ENCODE measurements at places on chromosomes 2 and 18.

- peak; percentile 3 for DNase-seq
Measured at GRCh38 chr2:189412330-189412953, 28.8 kb upstream of the WDR75 start.

- DNase-seq = no peak
Measured at GRCh38 chr18:58511897-58512581, 116.9 kb downstream of the ALPK2 start.

- no peak for DNase-seq
Measured at GRCh38 chr2:151765760-151766410, 31.6 kb upstream of the NEB start.

- no peak for DNase-seq
Measured at GRCh38 chr2:201139836-201140604, 24.1 kb downstream of the CFLAR start.

DNA sequence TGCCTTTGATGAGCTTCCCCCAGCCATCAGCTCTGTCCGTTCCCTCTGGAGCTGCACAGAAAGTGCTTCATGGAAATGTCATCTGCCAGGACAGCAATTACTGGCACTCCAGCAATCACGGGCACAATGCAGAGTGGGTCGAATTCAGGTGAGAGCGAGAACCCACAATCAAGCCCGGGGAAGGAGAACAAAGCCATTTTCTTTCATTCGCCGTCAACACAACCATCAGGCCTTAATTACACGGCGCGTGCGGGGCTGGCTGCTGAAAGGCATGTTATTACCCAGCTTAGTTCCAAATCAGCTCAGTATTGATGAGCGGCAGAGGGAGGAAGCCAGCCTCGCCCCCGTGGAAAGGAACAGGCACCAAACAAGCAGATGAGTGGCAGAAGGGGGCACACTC lies 143.9 kb downstream of the MYT1L start:
- DNase-seq = no peak

- DNase-seq = no peak
Measured at GRCh38 chr2:218645126-218645525, 14.3 kb downstream of the ZNF142 start.

DNA sequence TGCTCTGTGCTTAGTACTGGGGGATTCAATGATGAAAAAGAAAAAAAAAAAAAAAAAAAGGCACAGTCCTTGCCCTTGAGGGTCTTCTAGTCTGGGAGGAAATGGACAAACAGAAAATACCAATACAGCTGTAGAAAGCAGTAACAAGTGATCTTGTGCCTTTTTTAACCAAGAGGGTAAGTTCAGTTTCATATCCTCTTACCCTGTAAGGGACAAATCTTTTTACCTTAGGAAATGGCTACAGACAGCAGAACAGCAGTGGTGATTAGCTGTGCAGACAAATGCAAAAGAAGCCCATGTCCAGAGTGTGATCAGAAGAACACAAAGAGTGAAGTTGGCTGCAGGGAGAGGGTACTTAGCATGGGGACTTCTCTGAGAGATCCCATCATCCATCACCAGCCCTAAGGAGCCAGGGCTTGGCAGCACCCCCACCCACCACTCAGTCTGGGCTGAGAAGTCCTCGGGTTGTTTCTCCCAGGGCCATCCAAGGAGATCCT lies 102.9 kb downstream of the ALPK2 start:
- DNase-seq = no peak

DNA sequence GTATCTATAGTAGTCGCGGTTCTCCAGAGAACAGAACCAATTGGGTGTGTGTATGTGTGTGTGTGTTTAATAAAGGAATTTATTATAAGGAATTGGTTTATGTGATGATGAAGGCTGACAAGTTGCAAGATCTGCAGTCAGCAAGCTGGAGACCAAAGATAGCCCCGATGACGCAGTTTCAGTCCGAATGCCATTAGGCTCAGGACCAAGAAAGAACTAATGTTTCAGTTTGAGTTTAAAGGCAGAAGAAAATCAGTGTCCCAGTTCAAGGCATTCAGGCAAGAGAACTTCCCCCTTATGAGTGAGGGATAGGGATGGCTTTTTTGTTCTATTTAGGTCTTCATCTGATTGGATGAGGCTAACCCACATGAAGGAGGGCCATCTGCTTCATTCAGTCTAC lies 221.6 kb downstream of the HNMT start:
- no peak for DNase-seq

- DNase-seq = no peak
Measured at GRCh38 chr2:46339676-46340459, 42.7 kb downstream of the EPAS1 start.

DNA sequence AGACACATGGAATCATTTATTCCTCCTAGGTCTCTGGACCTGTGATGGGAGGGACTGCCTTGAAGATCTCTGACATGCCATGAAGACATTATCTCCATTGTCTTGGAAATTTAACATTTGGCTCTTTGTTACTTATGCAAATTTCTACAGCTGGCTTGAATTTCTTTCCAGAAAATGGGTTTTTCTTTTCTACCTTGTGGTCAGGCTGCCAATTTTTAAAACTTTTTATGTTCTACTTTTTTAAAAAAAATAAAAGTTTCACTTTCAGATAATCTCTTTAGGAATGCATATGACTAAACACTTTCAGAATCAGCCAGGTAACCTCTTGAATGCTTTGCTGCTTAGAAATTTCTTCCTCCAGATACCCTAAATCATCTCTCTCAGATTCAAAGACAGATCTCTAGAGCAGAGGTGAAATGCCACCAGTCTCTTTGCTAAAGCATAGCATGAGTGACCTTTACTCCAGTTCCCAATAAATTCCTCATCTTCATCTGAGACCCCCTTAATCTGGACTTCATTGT lies 209.6 kb downstream of the RPRM start:
- no peak for DNase-seq

DNA sequence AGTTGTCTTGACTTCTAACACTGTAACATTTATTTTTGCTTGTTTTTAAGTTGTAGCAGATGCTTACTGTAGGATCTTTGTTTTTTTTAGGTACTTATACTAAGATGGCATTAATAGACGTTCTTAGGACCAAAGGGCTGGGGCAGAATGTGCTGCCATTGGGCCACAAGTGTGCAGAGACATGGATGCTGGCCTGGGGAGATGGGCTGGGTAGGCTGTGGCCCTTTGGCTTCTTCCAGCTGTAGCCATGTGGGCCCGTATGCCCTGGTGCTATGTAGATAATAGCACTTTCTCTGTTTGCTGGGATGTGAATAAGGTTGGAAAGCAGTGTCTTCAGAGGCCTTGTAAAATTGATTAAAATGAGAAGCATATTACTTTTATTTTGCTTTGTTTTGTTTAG lies 18.8 kb downstream of the RAB31 start:
- no peak for DNase-seq

DNA sequence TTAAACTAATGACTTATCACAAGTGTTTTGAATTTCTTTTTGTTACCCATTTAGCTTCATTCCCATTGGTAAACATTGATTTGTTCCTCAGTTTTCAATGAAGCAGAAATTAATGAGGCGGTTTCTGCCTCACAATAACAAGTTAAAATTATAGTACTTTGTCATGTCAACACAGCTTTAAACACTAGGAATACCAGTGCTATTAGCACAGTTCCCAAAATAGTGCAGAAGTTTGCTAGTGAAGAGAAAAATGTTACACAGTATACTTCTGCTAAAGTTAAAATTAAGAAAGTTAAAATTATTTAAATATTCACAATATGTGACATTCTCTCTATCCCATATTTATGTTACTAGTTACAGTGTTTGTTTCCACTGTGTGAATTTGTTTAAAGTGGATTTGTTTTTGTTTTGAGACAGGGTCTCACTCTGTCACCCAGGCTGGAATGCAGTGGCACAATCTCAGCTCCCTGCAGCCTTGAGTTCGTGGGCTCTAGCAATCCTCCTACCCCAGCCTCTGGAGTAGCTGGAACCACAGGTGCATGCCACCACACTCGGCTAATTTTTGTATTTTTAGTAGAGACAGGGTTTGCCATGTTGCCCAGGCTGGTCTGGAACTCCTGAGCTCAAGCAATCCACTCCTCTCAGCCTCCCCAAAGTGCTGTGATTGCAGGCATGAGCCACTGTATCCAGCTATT lies 3.8 kb upstream of the CHN1 start:
- DNase-seq = no peak

GRCh38 chr2:217988014-217988839 lies 14.6 kb downstream of the TNS1 start:
- peak; percentile 93 for DNase-seq
